RKO (cell line): ENCODE measurements at places on chromosomes 2 and 18.

DNA sequence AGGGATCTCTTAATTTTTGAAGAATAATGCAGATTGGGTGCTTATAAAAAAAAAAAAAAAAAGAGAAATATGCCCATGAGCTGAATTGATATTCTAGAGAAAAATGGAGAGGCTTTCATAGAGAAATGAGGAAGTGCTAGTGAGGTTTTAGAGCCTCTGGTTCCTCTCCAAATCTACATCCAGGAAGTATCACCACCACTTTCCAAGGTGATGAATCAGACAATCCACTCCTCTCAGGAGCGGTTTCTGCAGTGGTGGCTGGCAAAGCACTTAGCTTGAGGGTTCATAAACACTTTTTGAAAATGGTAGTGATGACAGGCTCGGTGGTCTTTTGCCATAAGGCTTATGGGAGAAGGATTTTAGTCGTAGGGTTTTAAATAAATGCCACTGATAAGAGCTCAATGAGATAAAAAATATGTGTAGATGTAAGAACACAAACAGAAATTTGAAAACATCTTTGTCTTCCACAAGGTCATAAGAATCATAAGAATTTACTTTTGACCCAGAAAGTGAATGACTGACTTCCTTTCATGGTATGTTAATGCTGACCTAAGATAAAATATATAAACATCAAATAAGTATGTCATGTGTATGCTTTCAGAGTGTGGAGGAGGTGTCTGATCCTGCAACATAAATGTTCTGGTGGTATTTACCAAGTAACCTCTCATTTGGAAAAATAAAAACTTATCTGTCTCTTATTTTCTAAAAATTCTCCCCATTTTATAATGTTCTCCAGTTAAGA lies 42.1 kb upstream of the DSG1 start:
- DNase-seq, result no peak

- no peak for DNase-seq
Observed at GRCh38 chr2:99819766-99820165, 322.6 kb downstream of the AFF3 start.

- DNase-seq, result peak; percentile 55
Observed at GRCh38 chr2:230762317-230762896, 49.8 kb downstream of the CAB39 start.

DNA sequence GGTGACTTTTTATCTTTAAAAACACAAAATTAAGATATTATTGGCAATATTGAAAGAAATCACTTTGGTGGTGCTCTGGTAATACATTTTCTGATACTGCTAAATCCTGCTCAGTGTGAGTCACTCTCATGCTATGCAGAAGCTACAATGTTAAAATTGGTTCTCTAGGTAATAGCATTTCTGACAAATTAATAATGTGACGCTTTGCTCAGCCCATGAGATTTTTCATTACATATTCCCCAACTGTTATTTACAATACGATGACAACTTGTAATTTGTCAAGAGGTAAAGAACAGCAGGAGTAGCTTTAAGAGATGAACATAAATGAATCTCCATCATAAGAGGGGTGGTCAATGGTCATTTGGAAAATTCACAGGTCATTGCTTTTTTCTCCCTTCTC lies 573.6 kb downstream of the TMEM182 start:
- DNase-seq, result no peak

GRCh38 chr2:67585400-67585799 lies 188.3 kb downstream of the ETAA1 start:
- peak; percentile 13 for DNase-seq

GRCh38 chr18:23825496-23825895 lies 136.2 kb downstream of the LAMA3 start:
- no peak for DNase-seq
